ENCODE measurements at places on chromosomes 7 and 10. TPM values are rescaled to one million over a fixed set of nuclear protein-coding genes. Genes with fewer than 3 reads are reported as not detected.

GRCh38 chr10:114541081-114541796, 116.8 kb downstream of the ABLIM1 start:
- H3K36me3 ChIP-seq = no peaks in the 10 kb centered on the region
- H3K27ac ChIP-seq = peak overlapping the region; percentile 88
- H3K4me3 ChIP-seq = peak overlapping the region; percentile 52
- peak; percentile 83 for DNase-seq
- H3K4me1 ChIP-seq = peaks cover 85% of the 10 kb centered on the region

SPDYE1 gene
- not detected for total RNA-seq

DMBT1 gene
- not detected for total RNA-seq

DNA sequence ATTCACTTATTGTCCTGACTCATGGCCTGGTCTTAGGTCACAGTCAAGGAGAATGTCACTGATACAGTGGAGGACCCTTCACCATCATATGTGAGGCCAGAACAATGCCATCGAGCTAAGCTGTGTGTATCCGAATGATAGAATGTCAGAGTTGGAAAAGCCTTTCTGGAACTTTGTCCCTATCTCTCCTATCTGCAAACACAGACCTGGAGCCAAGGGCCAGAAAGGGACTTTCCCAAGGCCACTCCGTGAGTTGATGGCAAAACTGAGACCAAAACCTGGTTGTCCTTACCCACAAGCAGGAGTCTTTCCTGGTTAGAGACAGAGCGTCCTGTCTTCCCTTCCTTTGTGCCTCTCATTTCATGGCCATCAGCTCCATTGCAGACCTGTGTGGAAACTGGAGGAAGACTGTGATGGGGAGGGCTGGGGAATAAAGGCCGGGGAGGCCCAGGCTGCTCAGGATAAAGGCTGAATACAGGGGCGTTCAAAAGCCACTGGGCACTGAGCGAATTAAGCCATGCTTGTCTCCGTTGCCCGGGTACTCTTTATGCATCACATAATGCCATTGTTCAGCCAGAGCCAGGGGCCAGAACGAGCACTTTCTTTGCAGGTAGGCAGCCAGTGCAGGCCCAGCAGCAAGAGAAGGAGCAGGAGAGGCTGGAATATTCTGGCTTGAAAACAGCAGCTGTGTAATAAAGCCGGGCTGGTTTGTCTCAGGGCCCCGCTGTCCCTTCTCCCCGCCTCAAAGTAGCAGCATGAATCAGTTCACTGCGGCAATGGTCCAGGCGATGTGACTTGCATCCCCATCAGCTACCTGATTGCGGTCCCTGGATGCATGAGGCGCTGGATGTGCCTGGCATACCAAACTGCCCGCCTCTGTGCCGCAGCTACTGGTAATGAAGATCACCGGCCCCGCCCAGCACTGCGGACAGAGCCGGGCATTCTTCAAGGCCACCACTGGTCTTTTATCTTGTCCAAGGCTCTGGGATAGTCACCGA, 143.0 kb downstream of the RPS24 start:
- no peak overlapping the region for H3K4me3 ChIP-seq
- H3K27me3 ChIP-seq = no peaks in the 10 kb centered on the region
- no peaks in the 10 kb centered on the region for H3K4me1 ChIP-seq
- H3K36me3 ChIP-seq = no peaks in the 10 kb centered on the region
- DNase-seq = no peak

DNA sequence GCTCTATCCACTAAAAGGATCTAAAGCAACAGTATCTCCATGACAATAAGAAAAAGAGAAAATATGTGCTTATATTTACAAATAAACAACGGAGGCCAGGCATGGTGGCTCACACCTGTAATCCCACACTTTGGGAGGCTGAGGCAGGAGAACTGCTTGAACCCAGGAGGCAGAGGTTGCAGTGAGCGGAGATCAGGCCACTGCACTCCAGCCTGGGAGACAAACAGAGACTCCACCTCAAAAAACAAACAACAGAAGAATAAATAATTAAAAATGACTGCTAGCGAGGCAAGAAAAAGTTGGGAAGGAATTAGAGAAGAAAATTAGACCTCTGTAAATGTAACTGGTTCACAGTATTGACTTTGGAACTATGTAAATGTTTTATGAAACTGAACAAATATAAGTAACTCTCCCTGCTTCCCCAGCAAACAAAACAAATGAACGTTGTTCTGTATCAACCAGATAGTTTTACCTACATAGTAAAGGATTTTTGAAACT, 17.1 kb downstream of the TRIM24 start:
- H3K27ac ChIP-seq = no peak overlapping the region
- H3K4me1 ChIP-seq = peaks cover 19% of the 10 kb centered on the region
- no peaks in the 10 kb centered on the region for H3K36me3 ChIP-seq
- H3K27me3 ChIP-seq = no peaks in the 10 kb centered on the region
- no peak overlapping the region for H3K4me3 ChIP-seq
- DNase-seq = no peak

- H3K27ac ChIP-seq = no peak overlapping the region
- H3K27me3 ChIP-seq = peaks cover 16% of the 10 kb centered on the region
- H3K4me3 ChIP-seq = no peak overlapping the region
- no peaks in the 10 kb centered on the region for H3K36me3 ChIP-seq
- no peak for DNase-seq
Measured at GRCh38 chr7:158582089-158582456, 5.5 kb downstream of the PTPRN2 start.

DNA sequence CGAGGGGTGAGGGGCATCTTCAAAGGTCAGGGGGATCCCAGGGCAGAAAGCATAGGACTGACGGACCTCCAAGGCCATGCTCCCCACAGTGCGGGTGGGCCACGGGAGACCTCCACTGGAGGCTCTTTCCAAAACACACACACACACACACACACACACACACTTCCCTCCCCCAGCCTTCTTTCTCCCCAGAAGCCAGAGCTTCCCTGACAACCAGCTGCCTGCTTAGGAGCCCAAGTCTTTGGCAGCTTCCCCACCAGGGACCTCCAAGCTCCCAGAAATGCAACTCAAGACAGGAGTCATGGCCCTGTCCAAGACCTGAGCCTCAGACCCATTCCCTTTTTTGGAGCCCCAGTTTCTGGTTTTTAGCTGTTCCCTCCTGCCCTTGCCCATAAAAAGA, 710 bp upstream of the C10orf105 start:
- H3K4me3 ChIP-seq = no peak overlapping the region
- H3K36me3 ChIP-seq = no peaks in the 10 kb centered on the region
- H3K27me3 ChIP-seq = no peaks in the 10 kb centered on the region
- peaks cover 25% of the 10 kb centered on the region for H3K4me1 ChIP-seq
- no peak overlapping the region for H3K27ac ChIP-seq
- no peak for DNase-seq

VIPR2 gene
- total RNA-seq = not detected

GRCh38 chr10:45136256-45136655, 135.5 kb downstream of the ZNF22 start:
- no peaks in the 10 kb centered on the region for H3K36me3 ChIP-seq
- no peak overlapping the region for H3K4me3 ChIP-seq
- no peak overlapping the region for H3K27ac ChIP-seq
- DNase-seq = no peak
- H3K27me3 ChIP-seq = no peaks in the 10 kb centered on the region

Measured in CD4-positive, CD25-positive, alpha-beta regulatory T cell (primary cell).